ENCODE measurements at places on chromosomes 3 and 15.

GRCh38 chr3:99413504-99413903 is 224.9 kb upstream of the COL8A1 start:
- DNase-seq, result no peak

DNA sequence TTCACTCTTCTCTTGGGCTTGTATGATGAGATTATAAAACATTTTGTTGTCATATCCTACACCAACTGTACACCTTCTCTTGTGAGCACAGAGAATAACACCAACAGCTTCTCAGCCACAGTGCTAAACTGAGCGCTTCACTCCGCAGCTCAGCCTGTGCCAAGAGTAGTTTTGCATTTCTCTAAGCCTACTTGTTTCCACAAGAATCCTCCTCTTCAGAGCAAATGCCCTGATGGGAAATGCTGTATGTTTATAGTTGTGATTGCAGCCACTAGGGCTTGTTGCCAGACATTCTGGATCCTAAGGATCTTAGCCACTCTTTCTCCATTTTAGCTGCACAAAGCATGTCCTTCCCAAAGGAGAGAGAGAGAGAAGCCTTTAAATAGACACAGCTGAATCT is 138.8 kb upstream of the PLXND1 start:
- DNase-seq, result no peak

DNA sequence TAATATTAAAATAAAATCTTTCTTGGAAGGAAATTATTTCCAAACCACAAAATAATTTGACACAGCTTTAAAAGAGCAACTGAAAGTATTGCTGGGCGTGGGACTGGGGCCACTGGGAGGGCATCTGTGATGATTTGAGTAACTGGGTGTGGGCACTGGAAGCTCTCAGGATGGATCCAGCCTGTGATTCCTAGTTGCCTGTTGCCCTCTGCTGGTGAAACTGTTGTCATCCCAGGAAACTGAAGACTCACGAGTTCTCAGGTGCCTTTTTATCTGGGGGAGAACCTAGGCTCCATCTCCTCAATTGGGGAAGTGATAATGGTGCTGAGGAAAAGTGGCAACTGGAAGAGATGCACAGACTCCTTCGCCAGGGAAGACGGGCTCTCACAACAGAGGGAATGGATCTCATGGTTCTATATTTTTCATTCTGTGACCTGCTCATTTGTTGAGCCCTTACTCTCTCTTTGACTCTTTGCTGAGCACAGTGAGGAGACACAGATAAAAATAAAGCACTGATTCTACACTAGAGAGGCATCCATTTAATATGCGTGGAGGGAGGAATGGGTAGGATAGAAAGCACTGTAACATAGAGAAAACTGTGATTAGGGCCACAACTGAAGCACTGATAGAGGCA is 61.6 kb downstream of the TPRG1 start:
- no peak for DNase-seq

DNA sequence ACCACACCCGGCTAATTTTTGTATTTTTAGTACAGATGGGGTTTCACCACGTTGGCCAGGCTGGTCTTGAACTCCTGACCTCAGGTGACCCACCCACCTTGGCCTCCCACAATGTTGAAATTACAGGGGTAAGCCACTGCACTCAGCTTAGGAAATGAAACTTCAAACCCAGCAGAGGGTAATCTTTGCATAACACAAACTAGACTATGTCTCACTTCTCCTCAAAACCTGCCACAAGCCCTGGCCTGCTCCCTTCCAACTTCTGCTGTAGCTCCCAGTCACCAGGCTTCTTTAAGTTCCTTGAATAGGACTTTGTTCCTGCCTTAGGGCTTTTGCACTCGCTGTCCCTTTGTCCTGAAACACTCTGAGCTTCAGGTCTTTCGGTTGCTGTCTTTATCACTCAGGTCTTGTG is 39.2 kb upstream of the SEMA4B start:
- no peak for DNase-seq

- DNase-seq, result no peak
Observed at GRCh38 chr15:91102546-91103330, 2.7 kb downstream of the SV2B start.

DNA sequence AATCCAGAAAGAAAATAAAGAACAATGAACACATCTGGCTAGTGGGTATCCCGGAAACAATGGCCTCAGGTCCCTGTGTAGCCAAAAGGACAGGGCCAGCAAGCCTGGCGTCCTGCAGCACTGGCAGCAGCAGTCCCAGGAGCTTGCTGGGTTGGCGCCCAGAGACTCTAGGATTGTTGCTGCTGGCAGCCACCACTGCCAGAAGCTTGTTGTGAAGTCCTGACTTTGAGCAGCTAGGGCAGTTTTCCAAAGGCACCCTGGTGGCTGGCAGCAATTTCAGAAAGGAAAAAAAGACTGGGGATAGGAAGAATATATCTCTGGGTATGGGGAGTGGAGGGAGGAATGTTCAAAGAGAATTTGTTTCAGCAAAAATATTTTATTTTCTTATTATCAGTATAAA is 11.3 kb downstream of the SHQ1 start:
- no peak for DNase-seq
